ENCODE measurements at places on chromosomes 13 and 19.

DNA sequence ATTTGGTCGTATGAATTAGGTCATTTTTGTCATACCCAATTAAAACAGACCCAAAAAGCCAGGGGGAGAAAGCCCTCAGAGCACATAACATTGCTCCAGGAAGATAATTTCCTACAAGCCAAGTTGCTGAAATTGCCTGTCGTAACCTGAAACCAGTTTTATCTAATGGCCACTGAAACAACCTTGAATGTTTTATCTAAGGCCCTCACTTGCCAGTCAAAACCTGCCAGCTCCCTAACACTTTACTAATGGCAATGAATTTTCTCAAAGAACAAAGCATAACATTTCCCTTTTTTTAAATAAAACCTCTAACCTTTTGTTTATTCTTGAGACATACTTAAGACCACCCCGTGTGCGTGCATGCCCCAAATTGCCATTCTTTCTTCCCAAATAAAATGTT is 496.2 kb upstream of the KLHL1 start:
- DNase-seq, result no peak

DNA sequence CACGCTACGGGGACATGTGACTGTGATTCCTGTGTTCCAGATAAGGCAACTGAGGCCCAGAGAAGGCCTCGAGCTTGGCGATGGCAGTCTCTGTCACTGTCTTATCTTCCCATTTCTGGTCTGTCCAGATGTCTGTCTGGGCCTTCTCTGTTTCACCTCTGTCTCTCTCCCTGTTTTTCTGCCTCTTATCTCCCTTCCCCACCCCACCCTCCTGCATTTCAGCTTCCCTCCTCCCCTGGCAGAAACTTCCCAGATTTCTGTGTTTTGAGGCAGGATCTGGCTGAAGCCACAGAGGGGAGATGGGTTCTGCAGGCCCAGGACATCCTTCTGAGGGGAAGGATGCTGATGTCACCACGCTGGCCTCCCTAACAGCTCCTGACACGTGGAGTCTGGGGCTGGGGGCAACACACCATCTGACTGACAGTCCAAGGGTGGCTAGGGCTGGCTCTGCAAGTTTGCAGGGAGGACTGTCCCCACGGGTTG is 14.4 kb downstream of the PAK4 start:
- peak; percentile 59 for DNase-seq

- peak; percentile 78 for DNase-seq
Measured at GRCh38 chr13:48126944-48127830, 32.3 kb upstream of the MED4 start.

GRCh38 chr13:50921706-50922105 is 12.1 kb downstream of the RNASEH2B start:
- DNase-seq, result no peak

DNA sequence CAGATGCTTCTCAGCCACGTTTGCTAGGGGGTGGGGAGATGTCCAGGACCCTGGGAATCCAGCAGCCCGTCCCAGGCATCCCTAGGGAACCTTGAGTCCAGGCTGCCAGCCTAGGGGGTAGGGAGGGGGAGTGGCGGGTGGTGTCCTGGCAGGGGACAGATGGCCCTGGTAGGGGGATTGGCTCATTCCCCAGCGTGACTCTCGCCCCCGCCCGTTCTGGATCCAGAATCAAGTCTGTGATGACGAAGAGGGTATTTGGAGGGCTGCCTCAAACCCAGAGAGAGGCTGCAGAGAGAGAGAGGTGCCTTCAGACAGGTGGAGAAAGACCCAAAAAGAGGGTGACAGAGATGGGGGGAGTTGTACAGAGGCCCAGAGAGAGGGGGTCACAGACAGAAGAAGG is 4.1 kb downstream of the SLC17A7 start:
- DNase-seq, result no peak

DNA sequence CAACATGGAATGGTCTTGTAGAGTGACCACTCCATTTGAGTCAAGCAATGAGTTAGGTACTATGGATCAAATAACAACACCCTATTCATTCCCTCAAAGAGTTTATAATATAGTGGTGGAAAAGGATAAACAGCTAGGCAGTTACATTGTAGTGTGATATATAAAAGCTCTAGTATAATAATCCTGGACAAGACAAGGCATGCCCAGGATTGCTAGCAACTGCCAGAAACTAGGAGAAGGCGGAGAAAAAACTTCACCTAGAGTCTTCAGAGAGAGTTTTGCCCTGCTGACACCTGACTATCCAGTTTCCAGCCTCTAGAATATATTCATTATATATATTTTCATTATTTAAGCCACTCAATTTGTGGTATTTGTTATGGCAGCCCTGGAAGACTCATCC is 530.6 kb downstream of the KLF12 start:
- DNase-seq, result no peak

- DNase-seq, result peak; percentile 99
Measured at GRCh38 chr19:52095172-52096014, at the start of gene ZNF841. Gene ZNF841, minus strand, starts transcription at chr19:52095765. Its CDS starts 10,964 bp downstream, at chr19:52084801.

DNA sequence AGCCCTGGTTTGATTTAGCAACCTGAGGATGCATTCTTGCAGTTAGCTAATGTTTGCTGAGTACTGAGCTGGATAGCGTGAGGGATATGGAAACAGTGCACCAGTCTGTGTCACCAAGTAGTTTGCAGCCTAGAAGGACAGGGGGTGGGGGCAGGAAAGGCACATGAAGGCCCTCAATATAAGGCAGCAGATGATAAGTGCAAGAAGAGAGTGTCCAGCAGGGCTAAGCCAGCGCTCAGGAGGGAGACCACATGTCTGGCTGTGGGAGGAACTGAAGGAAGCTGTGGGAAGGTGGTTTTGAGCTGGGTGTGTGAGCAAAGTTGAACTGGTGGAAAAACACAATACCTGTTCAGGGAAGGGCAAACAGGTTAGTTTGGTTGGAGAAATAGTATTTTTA is 1.7 kb downstream of the CXCL17 start:
- DNase-seq, result no peak

GRCh38 chr13:32117701-32118100 is 86.1 kb downstream of the FRY start:
- no peak for DNase-seq
